H9 (cell line): ENCODE measurements at places on chromosomes 1 and 21. TPM values are rescaled to one million over a fixed set of nuclear protein-coding genes. Genes with fewer than 3 reads are reported as not detected.

DNA sequence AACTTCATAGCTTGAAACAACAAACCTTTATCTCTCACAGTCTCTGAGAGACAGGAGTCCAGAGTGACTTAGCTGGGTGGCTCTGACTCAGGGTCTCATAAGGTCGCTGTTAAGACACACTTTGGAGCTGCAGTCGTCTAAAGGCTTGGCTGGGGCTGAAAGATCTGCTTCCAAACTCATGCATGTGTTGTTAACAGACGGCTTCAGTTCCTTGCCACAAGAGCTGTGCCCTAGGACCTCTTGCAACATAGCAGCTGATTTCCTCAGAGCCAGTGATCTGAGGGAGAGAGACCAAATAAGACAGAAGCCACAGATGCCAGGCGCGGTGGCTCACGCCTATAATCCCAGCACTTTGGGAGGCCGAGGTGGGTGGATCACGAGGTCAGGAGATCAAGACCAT lies 176.8 kb downstream of the DISC1 start:
- no peak for DNase-seq

DNA sequence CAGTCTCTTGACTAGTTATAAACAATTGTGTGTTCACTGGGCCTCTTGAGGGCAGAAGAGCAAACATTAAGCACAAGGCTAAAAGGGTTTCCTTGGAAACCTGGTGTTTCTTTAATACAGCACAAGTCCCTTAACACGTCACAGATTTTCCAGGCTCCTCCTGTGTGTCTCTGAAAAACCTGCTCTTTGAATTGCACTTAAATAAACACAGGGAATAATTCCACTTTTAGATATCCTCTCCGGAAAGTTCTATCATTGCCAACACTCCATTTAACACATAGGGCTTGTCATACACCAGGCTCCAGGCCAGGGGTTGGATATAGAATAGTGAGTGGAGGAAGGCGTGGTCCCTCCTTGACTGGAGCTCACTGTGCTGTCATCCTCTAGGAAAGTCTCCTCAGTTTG lies 442.6 kb downstream of the DSCAM start:
- DNase-seq = no peak

S100A12 gene
- total RNA-seq = not detected in 2 replicates

PAPPA2 gene
- 0.75 and 0.81 TPM in 2 replicates for total RNA-seq

NR0B2 gene
- total RNA-seq = not detected in 2 replicates

PTPN22 gene
- not detected in 2 replicates for total RNA-seq
